ENCODE measurements at places on chromosomes 12 and 14.

GRCh38 chr12:92049403-92049802, 96.2 kb downstream of the BTG1 start:
- DNase-seq = no peak

- no peak for DNase-seq
These were observed 1.2 kb downstream of the KRT3 start for GRCh38 chr12:52794479-52795331.

- DNase-seq = no peak
These were observed 75.9 kb upstream of the AMIGO2 start for GRCh38 chr12:47155457-47156166.

DNA sequence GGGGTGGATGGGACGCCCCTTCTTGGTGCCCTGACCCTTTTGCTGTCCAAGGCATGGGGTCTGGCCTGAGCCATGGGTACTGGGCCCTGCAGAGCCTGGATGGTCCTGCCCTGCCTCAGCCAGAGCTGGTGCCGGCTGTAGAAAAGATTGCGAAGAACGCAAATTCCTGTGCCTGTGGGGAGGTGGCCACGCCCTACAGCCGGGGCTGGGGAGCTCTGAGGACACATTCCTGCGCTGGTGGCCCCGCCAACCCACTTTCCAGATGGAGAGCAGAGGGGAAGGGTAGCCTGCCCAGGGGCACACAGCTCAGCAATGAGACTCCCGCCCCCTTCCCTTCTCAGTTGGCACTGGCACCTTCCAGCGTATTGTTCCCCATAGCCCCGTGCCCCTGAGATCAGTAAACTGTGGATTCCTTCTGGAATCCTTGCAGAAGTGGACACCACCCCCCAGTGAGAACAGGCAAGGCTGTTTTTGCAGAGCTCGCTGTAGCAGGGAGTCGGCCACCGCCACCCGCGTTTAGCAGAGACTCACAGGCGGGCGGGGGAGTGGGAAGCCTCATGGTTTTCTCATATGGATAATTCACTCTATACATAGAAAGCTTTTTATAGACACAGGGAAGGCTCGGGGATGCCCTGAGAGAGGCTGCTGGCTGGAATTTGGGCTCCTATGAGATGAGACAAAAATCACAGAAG, 8.6 kb downstream of the INF2 start:
- DNase-seq = no peak

GRCh38 chr14:23569443-23570151, 2.0 kb upstream of the AP1G2 start:
- no peak for DNase-seq

DNA sequence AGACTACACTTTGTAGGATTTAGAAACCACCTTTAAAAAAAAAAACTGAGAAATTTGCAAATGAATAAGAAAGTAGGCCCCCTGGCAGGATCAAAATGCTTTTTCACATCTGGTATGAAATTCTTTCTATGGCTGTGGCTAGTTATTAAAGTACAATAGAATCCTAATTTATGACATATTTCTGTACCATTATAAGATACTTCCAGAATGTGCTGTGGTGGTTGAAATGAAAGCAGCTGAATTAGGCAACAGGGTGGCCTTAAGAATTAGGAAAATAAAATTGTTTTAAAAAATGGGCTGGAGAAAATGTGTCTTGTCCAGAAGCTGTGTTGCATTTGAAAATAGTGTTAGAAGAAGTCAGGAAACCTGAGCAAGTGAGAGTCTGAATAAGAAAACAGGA, 85.9 kb upstream of the PDE3A start:
- DNase-seq = no peak

GRCh38 chr14:23512156-23512555, 39.4 kb downstream of the ZFHX2 start:
- no peak for DNase-seq

DNA sequence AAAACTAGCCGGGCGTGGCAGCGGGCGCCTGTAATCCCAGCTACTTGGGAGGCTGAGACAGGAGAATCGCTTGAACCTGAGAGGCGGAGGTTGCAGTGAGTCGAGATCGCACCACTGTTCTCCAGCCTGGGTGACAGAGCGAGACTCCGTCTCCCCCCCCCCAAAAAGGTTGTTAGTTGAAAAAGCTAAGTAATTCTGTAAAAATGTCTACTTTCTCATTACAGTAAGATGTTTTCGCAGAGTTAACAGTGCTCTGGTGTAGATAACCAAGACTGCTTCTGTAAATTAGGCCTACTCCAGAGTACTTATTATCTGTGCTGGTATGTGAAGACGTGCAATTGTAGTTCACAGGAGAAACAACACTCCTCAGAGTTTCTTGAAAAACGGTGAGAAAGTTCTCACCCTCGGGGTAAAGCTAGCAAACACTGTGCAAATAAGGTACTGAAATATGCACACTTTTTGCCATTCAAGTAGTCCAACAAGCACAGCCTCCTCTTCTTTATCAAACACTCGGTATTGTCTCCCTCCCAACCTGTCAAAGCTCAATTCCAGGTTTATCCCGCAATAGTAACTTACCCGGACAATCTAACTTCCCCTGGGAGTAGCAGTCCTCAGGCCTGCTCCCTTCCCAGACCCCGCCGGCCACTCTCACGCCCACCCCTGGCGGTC, 974 bp downstream of the BTBD7 start:
- DNase-seq = no peak

DNA sequence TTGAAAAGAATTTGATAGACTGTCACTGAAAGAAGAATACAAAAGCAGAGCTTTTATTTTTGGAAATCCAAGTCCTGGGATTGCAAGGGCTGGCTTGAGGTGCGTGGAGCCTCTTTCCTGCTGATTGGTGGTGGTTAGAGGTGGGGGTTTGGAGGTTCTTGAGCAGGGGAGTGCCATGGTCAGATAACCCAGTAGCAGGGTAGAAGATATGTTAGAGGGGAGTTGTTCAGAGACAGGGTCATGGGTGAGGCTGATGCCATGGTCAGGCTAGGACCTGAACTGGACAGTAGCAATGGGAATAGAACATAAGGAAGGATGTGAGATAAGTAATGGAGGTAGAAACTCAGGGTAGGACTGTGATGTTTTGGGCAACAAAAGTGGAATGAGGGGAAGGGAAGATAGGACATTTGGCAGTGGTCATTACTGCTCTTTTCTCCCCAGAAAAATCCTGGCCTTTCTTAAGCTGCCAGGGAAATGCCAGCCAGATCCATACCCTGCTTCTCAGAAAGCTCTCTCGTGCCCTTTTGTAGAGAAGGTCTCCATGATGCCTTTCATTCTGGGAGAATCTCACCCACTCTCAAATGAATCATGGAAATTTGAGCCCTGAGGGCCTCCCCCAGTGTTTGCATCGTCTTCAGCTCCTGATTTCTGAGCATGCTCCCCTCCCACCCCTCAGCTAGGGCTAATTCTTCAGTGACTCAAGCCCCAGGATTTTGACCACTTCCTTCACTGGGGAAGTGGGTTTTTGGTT, 9.5 kb downstream of the EMP1 start:
- no peak for DNase-seq

DNA sequence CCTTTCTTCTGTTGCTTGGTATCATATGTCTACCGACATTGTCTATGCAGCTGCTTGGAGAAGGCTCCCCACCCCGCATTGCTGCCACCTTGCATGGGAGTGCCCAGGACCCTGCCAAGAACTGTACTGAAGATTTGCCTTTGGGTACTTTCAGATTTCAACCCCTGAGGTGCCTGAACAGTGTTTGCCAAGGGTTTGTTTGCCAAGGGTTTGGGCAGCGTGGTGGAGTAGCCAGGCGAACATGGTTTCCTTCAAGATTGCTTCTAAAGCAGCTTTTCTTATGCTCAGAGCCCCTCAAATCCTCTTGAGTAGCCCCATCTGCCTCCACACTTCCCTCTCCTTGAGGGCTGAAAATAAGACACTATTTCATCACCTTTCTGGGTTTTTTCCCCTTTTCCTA, 25.3 kb upstream of the CRY1 start:
- no peak for DNase-seq

DNA sequence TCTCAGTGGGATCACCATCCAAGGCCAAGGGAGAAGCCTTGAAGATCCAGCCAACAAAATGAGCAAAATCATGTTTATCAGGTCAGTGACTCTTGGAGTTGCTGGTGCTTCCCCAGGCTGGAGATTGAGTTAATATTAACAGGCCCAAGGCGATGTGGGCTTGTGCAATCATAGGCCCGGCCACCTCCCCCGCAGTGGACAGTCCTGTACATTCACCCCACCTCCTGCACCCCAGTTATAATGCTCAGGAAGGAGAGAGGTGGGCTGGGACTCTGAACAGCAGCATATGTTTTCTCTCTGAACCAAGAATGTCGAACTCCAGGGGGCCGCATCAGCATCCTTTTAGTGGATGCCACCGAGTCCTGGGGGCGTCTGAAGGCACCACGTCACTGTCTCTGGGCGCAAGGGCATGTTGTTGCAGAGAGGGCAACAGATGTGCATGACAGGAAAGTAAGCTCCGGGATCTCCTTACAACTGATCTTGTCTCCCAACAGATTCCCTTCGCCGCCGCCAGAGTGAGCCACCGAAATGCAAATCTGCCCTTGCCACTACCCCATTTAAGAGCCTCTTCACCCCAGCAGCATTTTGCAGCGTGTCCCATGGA, 32.2 kb upstream of the SERPINA6 start:
- no peak for DNase-seq
